Amniotic stem cell (primary cell): ENCODE measurements at places on chromosomes 1 and 21.

GRCh38 chr1:4652631-4653327 lies 1.6 kb upstream of the AJAP1 start:
- no peak for DNase-seq

DNA sequence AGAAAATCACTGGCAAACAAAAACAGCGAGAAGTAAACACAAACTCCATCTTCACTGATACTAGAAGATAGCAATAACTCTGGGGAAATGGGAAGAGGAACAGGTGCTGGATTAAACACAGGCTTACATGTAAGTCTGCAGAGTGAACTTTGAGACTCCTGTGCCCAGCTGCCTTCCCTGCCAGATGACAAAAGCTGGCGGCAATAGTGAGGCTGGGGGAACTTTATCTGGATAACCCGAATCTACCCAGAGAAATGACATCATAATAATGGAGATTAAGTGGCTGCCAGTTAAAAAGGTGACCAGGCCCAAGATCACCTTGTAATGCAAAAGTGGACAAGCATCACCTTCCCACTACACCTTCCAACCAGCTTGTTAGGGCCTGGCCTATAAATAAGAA lies 184.5 kb downstream of the CHRM3 start:
- no peak for DNase-seq

DNA sequence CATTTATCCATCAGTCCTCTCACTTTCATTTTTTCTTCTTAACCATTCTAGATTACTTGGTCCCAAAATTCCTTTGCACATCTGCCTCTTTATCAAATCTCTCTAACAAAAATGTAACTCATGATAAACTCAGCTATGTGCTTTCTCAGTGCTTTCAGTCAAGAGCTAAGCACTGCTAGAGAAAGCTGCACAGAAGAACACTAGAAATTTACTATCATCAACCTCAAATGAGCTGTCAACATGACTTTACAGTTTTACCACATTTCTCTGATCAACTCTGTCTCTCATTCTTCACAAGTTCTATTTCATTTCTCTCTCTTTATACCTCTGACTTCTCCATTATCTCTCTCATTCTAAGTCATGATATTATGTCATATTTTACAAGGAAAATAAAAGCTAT lies 54.2 kb upstream of the PRKACB start:
- no peak for DNase-seq

DNA sequence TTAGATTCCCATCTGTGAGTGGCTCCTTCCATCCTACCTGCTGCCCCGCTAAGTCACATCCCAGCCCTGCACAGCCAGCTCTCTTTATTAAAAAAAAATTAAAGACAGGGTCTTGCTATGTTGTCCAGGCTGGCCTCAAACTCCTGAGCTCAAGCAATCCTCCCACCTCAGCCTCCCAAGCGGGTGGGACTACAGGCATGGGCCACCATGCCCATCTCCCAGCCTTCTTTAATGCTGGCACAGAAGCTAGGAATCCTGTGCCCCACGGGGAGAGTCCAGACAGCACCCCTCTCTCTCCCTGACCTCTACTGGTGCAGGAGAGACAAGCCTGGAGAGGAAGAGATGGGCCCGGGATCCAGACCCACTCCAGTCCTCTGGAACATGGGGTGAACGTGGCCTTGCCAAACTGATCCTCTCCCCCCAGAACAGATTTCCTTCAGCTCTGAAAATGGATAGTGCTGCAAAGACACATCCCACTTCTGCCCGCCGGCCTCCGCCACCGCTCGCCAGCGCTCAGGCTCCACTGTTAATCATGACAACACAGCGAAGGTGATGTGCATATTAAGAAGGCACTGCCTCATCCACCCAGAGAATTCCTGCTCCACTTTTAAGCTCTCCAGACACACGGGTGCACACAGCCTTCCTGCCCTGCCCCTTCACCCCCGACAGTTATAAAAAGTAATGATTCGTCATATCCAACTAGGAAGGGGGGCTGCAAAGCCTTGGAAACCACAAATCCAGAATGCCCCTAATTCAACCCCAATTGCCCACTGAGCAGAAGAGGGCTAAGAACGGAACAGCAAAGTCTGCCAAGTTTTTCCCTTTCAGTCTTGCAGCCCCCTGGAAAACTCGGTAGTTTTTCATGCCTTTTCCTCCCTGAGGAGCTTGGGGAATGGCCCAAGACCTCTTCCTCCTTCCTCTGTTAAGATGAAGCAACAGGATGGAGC lies 68.1 kb downstream of the MRPL37 start:
- no peak for DNase-seq

DNA sequence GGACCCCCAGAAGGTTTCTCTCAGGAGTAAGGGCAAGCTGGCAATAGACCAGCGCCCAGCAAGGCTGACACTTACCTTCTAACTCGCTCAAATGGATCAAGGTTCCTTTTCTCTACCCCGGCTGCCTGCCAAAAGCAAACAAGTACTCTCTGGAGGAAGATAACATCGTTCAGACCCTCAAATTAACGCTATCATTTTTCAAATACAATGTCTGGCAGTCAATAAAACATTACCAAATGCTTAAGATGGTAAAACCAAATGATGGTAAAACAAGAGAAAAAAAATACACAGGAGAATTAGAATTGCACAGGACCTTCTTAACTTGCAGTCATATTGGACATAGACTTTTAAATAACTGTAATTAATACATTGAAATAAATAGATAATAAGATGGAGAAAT lies 148.1 kb downstream of the SPATA46 start:
- no peak for DNase-seq

DNA sequence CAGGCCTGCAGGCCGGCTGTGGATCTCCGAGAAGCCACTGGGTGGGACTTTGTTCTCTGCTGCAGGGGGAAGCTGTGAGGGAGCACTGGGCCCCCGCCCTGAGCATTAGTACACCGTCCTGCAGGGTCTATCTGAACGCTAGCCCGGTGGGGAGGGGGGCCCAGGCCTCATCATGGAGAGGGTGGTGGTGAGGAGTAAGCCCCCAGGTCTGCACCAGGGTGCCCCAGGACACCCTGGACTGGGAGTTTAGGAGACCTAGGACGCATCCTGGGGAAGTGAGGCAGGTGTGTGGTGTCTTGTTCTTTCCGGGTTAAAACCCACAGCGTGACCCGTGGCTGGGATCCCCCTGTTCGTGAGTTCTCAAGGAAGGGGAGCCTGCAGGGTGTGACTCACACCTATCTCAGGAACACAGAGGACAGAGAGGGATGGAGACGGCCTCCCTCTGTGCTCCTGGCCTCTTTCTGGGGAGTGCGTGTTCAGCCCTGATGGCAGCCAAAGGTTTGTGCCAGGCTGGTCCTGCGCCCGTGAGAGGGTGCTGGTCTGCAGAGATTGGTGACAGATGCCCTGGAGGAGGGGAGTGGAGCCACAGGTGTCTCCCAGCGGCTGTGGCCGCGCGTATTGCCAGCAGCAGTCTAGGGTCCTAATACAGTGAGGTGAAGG lies 44.8 kb downstream of the AGPAT3 start:
- DNase-seq: no peak

DNA sequence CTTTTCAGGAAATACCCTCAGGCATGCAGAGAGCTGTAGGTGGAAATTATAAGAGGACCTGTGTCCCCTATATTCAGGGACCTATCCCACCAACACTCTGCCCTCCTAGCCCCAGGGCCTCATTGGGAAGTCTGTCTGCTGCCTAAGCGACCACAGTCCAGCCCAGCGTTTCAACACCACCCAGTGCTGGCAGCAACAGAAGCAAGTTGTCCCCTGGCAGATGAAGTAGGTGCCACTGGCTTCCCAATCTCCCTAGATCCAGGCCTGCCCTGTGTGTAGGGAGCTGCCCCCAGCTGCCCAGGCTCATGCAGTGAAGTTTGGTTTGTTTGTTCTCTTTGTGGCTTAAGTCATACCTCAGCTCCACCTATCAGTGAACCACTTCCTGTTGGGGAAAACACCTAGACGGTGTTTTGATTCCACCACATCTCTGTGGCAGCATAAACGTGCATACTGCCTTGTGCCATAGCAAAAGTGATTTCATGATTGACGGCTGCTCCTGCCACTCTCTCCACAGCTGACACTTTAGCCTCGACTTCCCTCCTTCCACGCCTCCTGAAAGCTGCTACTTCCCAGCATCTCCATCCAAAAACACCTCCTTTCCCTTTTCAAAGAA lies 8.1 kb upstream of the LEFTY1 start:
- DNase-seq: no peak

GRCh38 chr1:201291916-201292315 lies 8.6 kb downstream of the PKP1 start:
- DNase-seq: no peak

GRCh38 chr1:55916481-55916880 lies 662.9 kb downstream of the PLPP3 start:
- DNase-seq: no peak
